ENCODE measurements at places on chromosomes 13 and 19.

DNA sequence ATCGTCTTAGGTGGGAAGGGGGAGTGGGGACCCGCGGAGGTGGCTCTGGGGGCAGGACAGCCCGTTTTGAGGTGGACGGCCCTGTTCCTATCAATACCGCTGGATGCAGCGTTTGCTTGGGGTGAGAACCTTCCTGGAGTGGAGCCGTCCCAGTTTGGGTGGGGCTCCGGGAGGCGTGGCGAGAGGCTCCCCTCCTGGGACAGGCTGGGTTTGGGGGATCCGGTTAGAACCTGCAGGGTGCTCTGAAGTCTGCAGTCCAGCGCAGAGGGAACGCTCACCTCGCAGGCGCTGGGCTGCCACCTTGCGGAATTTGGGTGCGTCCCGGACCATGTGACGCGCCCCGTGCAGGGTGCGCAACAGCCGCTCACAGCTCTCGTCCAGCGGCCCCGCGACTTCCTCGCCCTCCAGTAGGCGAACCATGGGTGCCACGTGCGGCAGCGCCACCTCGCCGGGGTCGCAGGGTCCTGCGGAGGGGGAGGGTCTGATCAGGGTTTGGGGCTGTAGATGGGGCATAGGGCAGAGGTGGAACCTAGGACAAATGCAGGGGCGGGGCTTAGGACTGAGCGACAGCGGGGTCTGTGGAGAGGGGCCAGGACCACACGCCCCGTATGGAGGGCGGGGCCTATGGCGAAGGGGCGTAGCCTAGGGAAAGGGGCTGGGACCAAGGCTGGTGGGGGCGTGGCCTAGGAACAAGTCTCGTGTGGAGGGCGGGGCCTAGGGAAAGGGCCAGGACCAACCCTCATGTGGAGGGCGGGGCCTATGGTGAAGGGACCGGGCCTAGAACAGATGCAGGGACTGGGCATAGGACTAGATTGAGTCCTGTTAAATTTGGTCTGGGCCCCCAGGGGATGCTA, 13.8 kb downstream of the SH2D3A start:
- H3K4me3 ChIP-seq = peak overlapping the region; percentile 46
- peak overlapping the region; percentile 79 for H3K27ac ChIP-seq
- peak; percentile 88 for ATAC-seq
- peaks cover 42% of the 10 kb centered on the region for H3K36me3 ChIP-seq
- H3K27me3 ChIP-seq = no peaks in the 10 kb centered on the region

- no peaks in the 10 kb centered on the region for H3K27me3 ChIP-seq
- ATAC-seq = no peak
- no peak overlapping the region for H3K27ac ChIP-seq
- H3K4me1 ChIP-seq = no peaks in the 10 kb centered on the region
- H3K36me3 ChIP-seq = no peaks in the 10 kb centered on the region
- no peak overlapping the region for H3K4me3 ChIP-seq
Observed at GRCh38 chr13:28584873-28585381, 74.0 kb upstream of the POMP start.

- H3K36me3 ChIP-seq = no peaks in the 10 kb centered on the region
- no peaks in the 10 kb centered on the region for H3K27me3 ChIP-seq
- no peak for ATAC-seq
Observed at GRCh38 chr13:109983447-109983846, 197.1 kb upstream of the IRS2 start.

- peak overlapping the region; percentile 91 for H3K27ac ChIP-seq
- H3K4me3 ChIP-seq = peak overlapping the region; percentile 53
- H3K4me1 ChIP-seq = peaks cover 2% of the 10 kb centered on the region
- no peaks in the 10 kb centered on the region for H3K36me3 ChIP-seq
- peak; percentile 93 for ATAC-seq
Observed at GRCh38 chr13:99498171-99499161, 2.8 kb upstream of the TM9SF2 start.

- H3K27ac ChIP-seq = no peak overlapping the region
- no peaks in the 10 kb centered on the region for H3K27me3 ChIP-seq
- no peak for ATAC-seq
- no peaks in the 10 kb centered on the region for H3K4me1 ChIP-seq
- no peak overlapping the region for H3K4me3 ChIP-seq
- no peaks in the 10 kb centered on the region for H3K36me3 ChIP-seq
Observed at GRCh38 chr13:25890671-25891212, 161.1 kb downstream of the SHISA2 start.

DNA sequence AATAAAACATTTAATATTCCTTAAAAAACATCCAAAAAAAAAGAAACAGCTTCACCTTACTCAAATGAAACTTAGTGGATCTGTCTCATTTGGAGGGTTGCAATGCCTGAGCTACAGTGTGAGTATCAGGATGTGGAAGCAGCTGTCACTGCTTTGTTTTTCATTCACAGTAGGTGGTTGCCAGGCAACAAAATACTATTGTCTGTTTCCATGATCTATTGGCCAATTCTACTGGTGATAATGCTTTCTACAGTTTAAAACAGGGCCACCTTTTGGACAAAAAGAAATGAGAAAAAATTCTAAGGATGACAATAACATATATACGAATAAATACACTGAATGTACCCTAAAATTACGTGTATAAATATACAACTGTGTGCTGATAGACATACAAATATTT, 3.0 kb downstream of the ENOX1 start:
- no peaks in the 10 kb centered on the region for H3K27me3 ChIP-seq
- no peak overlapping the region for H3K27ac ChIP-seq
- H3K4me3 ChIP-seq = no peak overlapping the region
- H3K36me3 ChIP-seq = no peaks in the 10 kb centered on the region

GRCh38 chr13:60981407-60981806, 434.2 kb downstream of the PCDH20 start:
- no peaks in the 10 kb centered on the region for H3K4me1 ChIP-seq
- no peak overlapping the region for H3K27ac ChIP-seq
- no peak for ATAC-seq

Measured in gastroesophageal sphincter (tissue), 4 donors.